ENCODE measurements at places on chromosomes 6 and 20.

GRCh38 chr6:40887079-40887791 is 151.8 kb downstream of the UNC5CL start:
- DNase-seq, result no peak

GRCh38 chr6:71239694-71240093 is 48.9 kb upstream of the OGFRL1 start:
- no peak for DNase-seq

DNA sequence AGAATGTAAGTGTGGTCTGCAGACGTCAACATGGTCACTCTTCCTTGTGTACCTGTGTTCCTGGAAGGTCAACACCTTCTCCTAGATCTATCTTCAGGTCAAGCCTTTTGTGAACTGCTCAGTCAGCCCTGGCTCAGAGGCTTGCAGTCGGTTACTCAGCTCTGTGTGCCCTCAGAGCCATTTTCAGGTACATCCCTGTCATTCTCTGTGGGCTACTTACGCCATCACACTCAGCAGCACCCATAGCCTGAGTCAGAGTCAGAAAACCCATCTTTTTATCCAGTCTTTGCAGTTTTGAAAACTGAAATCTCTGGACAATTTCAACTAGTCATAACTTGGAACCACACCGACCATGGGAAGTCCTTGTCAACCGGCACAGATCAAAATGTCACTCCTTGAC is 35.3 kb downstream of the TGM3 start:
- no peak for DNase-seq

DNA sequence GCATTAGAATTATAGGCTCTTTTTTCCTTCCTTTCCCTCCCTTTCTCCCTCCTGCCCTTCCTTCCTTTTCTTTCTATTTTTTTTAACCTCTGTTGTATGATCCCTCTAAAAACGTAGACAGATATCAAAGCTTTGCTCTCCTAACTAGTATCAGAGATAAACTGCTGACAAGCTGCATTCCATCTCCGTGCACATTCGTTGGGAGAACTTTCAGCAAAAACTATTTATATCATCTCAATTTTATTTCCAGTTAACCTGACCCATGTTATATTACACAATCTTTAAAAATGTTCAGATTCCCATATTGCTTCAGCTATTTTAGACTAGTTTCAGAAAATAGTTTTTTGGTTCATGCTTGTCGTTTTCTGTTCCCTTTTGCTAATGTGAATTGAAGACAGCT is 47.3 kb downstream of the RNF217 start:
- DNase-seq, result no peak

DNA sequence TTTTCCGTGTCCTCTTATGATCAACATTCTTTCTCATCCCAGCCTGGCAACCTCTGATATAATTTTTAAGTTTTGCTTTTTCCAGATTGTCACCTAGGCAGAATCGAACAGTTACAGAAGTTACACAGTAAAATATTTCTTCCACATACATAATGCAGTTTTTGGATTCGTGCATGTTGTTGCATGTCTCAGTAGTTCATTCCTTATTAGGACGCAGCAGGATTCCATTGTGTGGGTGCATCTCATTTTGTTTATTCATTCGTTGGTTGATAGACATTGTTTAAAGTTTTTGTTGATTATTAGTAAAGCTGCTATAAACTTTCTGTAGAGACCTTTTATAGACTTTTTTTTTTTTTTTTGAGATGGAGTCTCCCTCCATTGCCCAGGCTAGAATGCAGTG is 284.3 kb upstream of the FERMT1 start:
- no peak for DNase-seq

GRCh38 chr20:44074252-44075151 is 112.5 kb downstream of the JPH2 start:
- DNase-seq, result no peak

DNA sequence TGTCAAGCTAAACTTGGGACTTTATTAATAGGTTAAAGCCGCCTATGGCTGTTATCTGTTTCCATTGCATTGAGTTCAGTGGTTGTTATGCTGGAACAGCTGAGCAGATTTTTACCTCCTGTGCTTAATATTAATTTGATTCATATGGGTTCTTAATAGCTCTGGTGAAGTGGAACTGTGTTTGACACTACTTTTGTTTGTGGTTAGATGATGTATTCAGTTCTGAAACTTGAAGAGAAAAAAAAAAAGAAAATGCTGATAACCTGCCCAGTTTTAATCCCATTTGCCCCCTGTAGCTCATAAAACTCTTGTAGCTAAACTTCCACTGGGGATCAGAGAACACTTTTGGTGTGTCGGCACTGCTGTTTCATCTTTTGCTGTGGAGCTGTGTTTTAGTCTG is 117.8 kb downstream of the ZDHHC14 start:
- DNase-seq, result no peak

DNA sequence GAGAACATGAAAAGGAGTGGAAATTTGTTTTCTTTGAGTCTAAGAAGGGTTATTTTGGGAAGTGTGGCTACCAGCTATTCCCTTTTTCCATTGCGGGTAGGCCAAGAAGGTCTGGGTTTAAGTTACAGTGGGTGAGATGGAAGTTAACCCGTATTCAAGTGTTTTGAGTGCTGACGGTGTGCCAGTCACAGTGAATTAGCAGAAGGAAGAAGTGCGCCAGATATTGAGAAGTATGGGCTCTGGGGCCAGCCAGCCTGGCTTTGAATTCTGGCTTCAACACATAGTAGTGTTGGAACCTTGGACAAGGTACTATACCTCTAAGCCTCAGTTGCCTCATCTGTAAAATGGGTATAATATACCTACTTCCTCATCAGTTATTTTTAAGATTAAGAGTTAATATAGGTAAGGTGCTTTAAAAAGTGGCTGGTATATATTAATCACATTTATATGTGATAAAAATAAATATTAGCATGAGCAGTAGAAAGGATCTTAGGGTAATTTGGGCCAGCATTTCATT is 16.3 kb downstream of the ZNF76 start:
- DNase-seq, result no peak

- DNase-seq, result no peak
Observed at GRCh38 chr6:94462231-94462630, 1042.9 kb upstream of the EPHA7 start.

GRCh38 chr6:35522660-35523658 is 10.3 kb upstream of the TULP1 start:
- peak; percentile 71 for DNase-seq

DNA sequence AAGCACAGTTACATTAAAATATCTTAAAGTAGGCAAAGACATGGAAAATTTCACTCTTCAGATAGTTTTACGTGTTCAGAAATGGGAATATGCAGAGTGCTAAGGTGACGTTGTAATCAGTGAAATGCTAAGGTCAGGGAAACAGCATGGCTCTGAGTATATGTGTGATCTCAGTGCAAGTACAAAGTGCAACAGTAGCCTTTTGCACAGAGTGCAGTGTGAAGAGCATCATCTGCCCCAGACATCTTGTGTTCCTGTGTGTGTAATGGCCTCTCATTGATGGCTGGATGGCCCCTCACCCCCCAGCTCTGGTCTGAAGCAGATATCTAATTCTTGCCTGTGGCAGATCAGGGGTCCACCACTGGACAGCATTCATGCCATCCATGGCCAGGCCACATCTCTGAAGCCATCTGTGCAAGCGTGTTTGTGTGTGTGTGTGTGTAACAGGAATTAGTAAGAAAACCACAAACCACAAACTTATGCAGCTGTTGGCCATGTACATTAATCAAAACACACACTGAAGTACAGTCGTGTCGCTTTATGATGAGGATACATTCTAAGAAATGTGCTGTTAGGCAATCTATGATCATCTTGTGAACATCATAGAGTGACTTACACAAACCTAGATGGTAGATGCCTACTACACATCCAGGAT is 165.1 kb downstream of the RALGAPA2 start:
- DNase-seq, result no peak

DNA sequence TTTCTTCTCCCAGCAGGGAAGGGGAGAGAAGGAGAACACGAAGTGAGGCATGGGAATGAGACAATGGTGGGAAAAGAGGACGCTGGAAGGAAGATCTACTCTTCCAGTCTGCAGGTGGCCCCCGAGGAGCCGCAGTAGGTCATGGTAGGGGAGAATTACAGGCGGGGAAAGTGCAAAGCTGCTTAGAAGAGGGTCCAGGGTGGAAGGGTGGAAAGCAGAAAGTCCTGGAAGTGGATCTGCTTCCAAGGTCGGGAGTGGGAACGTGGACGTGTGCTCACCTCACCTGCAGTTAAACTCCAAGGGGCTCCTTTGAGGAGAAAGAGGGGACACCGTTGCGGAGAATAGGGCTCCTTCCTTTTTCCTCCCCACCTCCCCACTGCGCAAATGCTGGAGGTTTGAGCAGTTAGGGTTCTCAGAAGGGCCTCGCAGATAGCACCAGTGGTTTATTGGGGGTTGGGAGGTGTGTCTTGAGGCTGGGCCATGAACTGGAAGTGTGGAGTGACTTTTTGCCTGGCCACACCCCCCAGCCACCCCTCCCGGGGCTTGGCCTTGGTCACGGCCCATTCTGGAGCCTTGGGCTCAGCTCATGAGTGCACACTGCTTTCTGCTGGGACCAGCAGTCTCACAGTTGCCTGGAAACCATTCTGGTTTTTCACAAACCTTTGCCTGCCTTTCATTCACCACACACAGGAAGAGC is 100.4 kb upstream of the MLN start:
- peak; percentile 27 for DNase-seq

DNA sequence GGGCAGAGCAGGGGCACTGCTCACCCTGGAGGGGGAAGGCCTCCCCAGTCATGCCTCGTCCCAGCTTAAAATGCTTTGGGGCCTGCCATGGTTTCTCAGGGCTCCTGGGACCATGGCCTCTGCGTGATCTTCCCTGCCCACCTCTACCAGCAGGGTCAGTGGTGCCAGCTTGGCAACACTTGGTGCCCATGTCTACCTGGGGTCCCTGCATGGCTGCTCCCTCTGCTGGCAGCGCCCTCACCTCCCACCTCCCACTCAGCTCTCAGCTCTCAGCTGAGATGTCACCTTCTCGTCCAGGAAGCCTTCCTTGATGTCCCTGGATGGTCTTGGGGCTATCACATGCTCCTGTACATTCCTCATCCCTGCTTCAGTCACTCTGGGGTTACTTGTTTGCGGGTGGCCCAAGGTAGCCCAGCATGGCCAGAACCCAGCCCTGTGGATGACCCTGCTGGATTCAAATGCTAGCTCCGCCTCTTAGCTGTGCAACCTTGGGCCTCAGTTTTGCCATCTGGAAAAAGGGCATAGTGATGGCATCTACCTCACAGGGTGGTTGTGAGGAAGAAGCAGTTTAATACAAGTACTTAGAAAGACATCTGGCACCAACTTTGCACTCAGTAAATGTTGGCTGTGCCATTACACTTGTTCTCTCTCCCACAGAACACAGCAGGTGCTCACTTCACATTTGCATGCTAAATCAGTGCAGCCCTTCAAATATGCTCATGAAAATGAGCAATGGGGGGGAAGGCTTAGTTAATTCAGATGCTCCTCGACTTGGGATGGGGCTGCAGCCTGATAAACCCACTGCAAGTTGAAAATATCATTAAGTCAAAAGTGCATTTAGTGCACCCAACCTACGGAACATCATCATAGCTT is 53.5 kb upstream of the PTPN1 start:
- no peak for DNase-seq

- no peak for DNase-seq
Observed at GRCh38 chr20:58791286-58791685, 59.4 kb downstream of the GNAS-AS1 start.

GRCh38 chr6:139600919-139601475 is 226.5 kb upstream of the CITED2 start:
- DNase-seq, result no peak

GRCh38 chr6:81666481-81666880 is 86.0 kb downstream of the TENT5A start:
- DNase-seq, result no peak

GRCh38 chr6:156963712-156964700 is 186.8 kb downstream of the ARID1B start:
- DNase-seq, result no peak

DNA sequence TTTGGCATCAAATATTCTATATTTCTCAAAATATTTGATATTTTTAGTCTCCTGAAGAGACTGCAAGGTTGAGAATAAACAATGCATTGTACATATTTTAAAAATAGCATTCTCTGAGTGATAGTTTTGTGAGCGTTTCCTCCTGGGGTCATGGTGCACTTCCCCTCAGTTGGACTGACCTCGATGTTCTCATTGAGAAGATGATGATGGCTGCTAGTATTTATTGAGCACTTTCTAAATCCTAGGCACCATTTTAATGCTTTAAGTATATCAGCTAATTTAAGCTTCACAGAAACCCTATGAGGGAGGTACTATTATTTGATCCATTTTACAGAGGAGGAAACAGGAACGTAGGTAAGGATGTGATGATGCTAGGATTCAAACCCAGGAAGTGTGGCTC is 18.2 kb downstream of the DSE start:
- no peak for DNase-seq

GRCh38 chr6:35411066-35411465 is 41.1 kb upstream of the FANCE start:
- no peak for DNase-seq

GRCh38 chr6:134177236-134177635 is 124.8 kb upstream of the SLC2A12 start:
- DNase-seq, result no peak

GRCh38 chr6:11772109-11772825 is 6.3 kb downstream of the ADTRP start:
- no peak for DNase-seq

DNA sequence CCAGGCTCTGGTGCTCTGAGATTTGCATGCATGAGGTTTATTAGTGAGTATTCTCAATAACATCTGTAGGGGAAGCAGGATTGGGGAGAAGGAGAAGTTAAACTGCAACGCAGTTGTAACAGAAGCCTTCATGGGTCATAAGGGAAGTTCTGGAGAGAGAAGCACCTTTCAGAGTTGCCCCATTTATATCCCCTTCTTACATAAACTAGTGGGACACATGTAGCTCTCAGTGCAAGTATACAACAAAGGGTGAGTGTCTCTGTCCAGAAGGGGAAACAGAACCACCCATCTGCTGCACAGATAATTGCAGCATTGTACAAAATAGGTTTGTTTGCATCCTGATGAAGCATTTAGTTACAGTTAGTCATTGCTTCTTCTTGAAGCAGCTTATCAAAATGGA is 4.3 kb upstream of the ADGB start:
- no peak for DNase-seq

GRCh38 chr6:37171970-37172812 is 2.2 kb downstream of the PIM1 start:
- peak; percentile 84 for DNase-seq

- no peak for DNase-seq
Observed at GRCh38 chr6:83038246-83038645, 27.4 kb downstream of the UBE3D start.

GRCh38 chr6:29926413-29927274 is 15.7 kb upstream of the HLA-A start:
- peak; percentile 62 for DNase-seq

GRCh38 chr6:131929264-131929663 is 21.9 kb downstream of the CCN2 start:
- no peak for DNase-seq

- no peak for DNase-seq
Observed at GRCh38 chr6:28220257-28221133, 4.6 kb upstream of the ZSCAN9 start.

GRCh38 chr6:95093154-95093553 is 484.2 kb upstream of the MANEA start:
- no peak for DNase-seq

All from activated T-helper 9 cell treated with anti-CD3 and anti-CD28 coated beads, Interleukin-2, amount 50 U/mL, for 16 hours (primary cell).